DMS79 treated with DMSO at 0.1 percent for 48 hours (cell line): ENCODE measurements at places on chromosomes 4 and X.

GRCh38 chr4:71526637-71527406 lies 188.0 kb downstream of the SLC4A4 start:
- no peak for DNase-seq

DNA sequence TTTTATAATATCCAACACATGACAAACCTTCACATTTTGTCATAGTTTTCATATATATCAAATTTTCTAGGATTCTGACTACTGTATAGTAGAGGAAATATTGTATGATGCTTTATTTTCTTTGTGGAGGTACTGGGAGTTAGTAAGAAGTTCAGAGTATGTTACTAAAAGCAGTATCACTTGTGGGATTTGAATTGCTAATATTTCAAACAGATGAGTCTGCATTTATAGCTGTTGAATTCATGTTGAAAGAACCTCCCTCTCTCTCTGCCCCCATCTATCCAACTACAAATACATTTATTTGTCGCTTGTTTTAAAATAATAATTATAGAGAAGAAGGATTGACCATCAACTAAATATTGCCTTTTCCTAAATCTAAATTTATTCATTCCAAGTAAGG lies 29.8 kb upstream of the MAPK10 start:
- no peak for DNase-seq

DNA sequence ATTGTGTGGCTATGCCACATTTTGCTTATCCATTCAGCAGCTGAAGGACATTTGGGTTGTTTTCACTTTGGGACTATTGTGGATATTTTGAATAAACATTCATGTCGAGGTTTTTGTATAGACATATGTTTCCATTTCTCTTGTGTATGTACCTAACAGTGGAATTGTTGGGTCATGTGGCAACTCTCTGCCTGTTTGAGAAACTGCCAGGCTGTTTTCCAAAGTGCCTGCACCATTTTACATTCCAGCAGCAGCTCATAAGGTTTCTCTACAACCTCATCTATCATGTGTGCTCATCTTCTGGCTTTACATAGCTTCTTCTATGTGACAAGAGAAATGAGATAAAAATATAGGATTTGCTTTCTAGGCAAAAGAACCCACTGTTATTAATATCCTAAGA lies 29.5 kb upstream of the TSPAN5 start:
- DNase-seq = no peak

DNA sequence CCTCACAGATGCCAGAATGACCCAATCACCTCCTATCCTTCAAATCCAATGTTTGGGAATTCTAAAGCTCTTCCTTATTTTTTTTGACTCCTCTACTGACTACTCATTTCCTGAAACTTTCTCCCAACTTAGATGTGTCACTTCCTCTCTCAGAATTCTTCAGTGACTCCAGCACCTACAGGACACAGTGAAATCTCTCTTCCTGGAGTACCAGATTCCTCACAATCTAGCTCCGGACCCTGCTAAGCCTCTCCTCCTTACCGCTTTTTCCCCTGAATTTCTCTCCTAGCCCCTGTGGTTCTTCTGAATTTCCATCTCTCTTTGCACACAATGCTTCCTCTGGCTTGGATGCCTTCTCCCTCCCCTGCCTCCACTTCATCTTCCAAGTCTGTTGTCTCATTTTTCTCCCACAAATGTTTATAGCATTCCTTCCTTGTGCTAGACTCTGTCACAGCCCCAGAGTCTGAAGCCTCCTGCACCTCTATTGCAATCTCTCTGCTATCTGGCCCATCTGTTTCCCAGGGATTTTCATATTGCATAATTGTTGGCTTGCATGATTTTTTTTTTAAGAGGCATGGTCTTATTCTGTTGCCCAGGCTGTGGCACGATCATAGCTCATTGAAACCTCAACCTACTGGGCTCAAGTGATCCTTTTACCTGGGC lies 80.1 kb downstream of the ANAPC4 start:
- DNase-seq = no peak

- no peak for DNase-seq
These were observed 14.3 kb upstream of the FAM13A start for GRCh38 chr4:89071311-89071710.

GRCh38 chr4:155342142-155342541 lies 34.6 kb downstream of the MAP9 start:
- DNase-seq = no peak

DNA sequence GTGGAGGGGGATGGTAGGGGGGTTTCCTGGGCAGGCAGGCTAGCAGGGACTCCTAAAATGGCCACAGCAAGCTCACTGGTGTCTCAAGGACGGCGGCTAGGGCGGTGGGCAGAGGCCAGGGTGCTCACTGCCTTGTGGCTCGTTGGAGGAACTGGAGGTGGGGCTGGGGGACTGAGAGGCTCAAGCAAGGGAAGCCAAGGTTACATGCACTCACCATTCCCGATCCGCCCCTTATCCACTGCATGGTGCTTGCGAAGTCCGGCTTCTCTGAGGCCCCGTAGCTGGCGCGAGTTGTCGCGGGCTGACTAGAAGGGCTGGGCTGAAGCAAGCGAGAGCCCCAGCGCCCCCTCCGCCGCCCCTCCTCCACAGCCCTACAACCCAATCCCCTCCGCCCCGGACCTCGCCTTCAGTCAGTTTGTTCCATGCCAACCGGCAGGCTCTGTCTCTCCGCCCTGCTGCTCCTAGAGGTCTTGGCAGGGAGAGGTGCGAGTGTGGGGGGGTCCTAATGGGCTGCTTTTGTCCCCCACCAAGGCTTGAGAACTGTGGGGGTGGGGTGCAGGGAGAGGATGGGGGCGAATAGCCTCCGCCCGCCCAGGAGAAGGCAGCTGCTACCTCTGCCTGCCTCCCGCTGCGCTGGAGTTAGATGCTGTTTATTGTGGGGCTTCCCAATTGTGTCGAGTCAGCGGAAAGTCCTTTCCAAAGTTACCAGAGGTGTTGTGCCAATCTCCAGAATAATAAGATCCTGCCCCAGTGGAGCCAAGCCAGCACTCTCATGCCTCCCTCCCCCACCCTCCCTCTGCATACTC lies at the start of gene ARHGEF9:
ARHGEF9 (minus strand) TSS at position 313 of the 806 bp plus-strand sequence; CDS start at position 244, 69 bp downstream.
- peak; percentile 16 for DNase-seq

GRCh38 chr4:182339221-182339641 lies 96.0 kb downstream of the TENM3 start:
- no peak for DNase-seq

GRCh38 chr4:42641161-42641560 lies 15.7 kb downstream of the ATP8A1 start:
- no peak for DNase-seq

GRCh38 chr4:110508827-110509710 lies 33.1 kb downstream of the ENPEP start:
- DNase-seq = no peak

DNA sequence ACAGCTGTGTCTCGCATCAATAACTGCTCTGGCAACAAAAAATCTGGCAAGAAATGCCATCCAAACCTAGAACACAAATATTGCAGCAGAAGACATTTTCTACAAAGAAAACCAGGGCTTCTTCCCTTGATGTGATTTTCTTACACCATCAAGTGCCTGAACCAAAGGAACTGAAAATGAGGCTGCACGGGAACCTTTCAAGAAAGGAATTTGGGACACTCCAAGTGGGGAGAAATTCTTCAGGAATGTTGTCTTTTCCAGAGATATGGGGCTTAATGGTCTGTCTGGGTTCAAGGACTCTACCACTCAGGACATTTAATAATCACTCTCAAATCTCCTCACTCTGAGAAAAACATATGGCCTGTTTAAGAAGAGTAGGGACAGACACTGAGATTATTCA lies 57.6 kb downstream of the PRDM5 start:
- DNase-seq = no peak

- DNase-seq = no peak
These were observed 154.4 kb upstream of the KLF3 start for GRCh38 chr4:38509551-38509950.

DNA sequence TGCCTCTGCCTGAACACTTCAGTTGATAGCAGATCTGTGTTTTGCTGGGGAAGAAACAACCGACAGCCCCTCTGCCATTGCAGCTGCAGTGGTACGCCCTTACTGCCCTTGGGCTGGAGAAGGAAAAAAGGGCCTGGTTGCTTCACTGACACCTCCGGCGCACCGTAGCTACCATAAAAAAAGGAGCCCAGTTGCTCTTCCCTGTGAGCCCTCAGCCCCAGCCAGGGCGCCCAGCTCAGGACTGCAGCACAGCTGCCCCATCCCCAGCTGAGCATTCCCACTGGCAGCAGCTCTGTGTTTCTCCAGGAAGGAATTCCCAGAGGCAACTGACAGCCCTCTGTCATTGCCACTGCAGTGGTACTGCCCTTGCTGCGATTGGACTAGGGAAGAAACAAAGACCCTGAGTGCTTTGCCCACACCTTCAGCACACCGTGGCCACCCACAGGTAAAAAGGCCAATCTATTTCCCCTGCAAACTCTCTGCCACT lies 142.7 kb downstream of the DKK2 start:
- DNase-seq = no peak

DNA sequence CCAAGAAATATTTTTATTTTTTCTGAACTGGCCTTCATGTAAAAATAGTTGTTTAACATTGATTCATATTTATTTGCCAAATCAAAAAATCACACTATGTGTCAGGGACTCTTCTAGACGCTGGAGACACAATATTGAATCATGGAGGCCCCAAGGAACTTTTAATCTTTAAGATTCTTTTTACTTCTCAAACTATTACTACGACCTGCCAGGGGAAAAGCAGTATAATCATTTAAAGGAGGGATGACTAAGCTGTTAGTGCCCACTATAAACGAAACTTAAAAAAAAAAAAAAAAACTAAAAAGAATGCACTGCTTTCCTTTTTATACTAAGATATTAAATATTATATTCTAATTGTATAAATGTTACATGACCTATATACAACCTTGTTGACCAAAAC lies 84.7 kb downstream of the PPA2 start:
- DNase-seq = no peak

GRCh38 chrX:2498781-2499302 lies 1.9 kb downstream of the DHRSX start:
- DNase-seq = no peak

DNA sequence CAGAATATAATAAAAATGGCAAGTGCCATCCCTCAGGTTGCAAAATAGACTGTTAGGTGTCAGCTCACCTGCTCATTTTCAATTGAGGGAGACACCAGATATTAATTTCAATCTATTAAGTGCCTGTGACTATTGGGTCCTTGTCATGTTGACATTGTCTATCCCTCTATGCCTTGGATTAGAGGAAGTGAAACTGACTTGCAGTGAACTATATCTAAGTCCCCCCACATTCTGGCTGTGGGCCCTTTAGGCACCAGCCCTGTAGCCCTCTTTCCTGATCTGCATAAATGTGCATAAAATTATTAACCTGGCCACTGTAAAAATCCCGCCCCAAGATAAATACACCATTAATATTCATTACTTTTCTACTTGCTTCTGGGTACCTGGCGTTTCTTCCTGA lies 293.0 kb upstream of the CLNK start:
- DNase-seq = no peak

DNA sequence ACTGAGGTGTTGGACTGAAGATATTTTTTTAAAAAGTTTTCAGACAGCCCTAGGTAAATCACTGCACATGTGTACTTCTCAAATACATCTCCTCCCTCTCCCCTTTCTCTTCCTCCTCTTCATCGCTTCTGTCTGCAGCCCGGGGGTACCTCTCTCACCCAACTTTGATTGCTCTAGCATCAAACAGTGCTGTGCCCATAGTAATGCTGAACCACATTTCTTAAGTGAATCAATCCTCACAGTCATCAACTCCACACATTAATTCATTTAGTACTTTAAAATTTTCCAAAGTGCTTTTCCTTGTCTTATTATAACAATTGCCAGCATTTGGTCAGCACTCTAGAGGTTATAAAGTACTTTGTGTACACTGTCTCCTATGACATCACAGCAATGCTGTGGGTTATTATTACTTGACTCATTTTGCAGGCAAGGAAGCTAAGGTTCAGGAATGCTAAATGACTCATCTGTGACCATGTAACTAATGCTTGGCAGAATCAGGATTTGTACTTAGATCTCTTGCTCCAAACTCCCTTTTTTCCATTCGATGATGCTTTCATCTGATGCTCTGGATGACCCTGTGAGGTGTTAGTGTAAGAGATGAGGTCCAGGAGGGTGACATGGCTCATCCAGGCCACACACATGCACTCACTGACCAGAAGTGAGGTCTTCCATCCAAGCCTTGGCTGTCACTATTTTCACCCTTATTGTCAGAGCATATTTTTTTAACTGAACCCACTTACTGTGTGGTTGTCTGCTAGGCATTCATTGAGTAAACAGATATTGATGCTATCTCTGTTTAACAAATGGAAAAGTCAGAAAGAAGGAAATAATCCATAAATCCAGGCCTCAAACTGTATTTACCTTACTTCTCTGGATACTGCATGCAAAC lies 58.8 kb downstream of the RHOH start:
- no peak for DNase-seq

GRCh38 chr4:36485885-36486284 lies 204.5 kb downstream of the DTHD1 start:
- no peak for DNase-seq

- no peak for DNase-seq
These were observed 13.1 kb downstream of the PI4K2B start for GRCh38 chr4:25246680-25247611.

- DNase-seq = peak; percentile 33
These were observed 63.8 kb upstream of the ATOH1 start for GRCh38 chr4:93764639-93765246.

DNA sequence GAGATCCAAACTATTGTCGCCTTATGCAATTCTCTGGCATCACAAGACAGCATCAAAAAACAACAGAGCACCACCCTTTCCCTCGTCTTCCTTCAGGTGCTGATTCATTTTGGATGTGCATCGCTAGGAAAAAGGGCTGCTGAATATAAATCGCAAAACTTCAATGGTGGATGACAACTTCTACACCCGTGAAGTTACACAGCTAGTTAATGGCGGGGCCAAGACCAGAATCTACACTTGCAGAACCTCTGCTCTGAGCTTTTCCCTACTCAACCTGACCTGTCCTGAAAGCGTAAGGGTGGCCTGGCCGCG lies 674 bp downstream of the GNPDA2 start:
- no peak for DNase-seq

DNA sequence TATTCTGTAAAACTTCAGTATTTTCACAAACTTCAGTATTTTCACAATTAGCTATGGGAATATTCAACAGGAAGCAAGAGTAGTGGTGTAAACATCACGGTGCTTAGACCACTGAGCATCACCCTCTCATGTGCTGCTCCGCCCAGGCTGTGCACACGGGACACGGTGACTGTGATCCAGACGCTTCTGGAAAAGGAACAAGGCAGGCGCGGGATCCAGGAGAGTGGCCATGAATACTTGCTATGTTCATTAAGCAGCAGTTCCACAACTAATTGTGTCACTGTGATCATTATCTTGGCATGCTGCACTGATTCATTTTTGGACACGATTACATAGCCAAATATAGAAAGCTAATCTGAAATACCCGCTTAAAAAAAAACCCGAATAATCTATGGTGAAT lies 19.6 kb upstream of the FAT1 start:
- no peak for DNase-seq

DNA sequence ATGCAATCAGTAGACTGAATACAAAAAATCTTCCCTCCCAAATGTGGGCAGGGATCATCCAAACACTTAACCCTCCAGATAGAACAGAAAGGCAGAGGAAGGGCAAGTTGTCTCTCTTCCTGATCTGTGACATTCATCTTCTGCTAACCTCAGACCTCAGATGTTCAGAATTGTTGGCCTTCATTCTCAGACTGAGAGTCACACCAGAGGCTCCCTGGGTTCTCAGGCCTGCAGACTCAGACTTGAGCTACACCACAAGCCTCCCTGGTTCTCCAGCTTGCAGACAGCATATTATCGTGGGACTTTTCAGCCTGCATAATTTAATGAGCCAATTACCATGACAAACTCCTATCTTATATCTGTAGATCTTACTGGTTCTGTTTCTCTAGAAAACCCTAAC lies 1471.6 kb upstream of the ADGRL3 start:
- no peak for DNase-seq
